HAP-1 (cell line): ENCODE measurements at places on chromosomes 16 and 17.
A peak's percentile ranks its signal among the peaks of the same experiment; 100 is the strongest.

GRCh38 chr17:38466346-38467315 is 38.4 kb downstream of the ARHGAP23 start:
- no peak for DNase-seq

GRCh38 chr16:88854306-88855111 is 2.2 kb downstream of the GALNS start:
- no peak for DNase-seq

- DNase-seq, result no peak
Observed at GRCh38 chr17:16889088-16889465, 82.8 kb downstream of the TNFRSF13B start.

GRCh38 chr17:72365857-72366414 is 245.1 kb downstream of the SOX9 start:
- no peak for DNase-seq

DNA sequence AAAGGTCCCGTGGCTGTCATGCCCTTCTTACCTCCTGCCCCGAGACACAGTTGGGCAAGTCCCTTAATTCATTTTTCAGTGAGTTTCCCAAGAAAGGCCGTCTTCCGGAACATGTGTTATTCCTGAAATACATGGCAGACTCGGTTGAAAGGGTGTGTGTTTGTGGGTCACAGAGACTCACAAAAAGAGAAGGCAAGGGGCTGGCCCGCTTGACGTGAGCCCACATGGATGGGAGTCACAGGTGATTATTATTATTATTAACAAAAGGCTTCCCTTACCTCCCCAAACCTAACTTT is 34.1 kb upstream of the CCR7 start:
- DNase-seq, result no peak

- no peak for DNase-seq
Observed at GRCh38 chr17:77436058-77436442, 295.3 kb downstream of the SEC14L1 start.

- DNase-seq, result no peak
Observed at GRCh38 chr17:77824780-77825280, 133.7 kb upstream of the TNRC6C start.

GRCh38 chr17:31093866-31094599 is 744 bp upstream of the NF1 start:
- DNase-seq, result no peak

- DNase-seq, result no peak
Observed at GRCh38 chr16:26491101-26491670, 575.5 kb upstream of the C16orf82 start.

- DNase-seq, result no peak
Observed at GRCh38 chr16:53048139-53048915, 4.4 kb downstream of the CHD9NB start.

- DNase-seq, result no peak
Observed at GRCh38 chr17:56978441-56979090, 635 bp downstream of the SCPEP1 start.

GRCh38 chr16:14564323-14564722 is 65.7 kb downstream of the PARN start:
- DNase-seq, result no peak

GRCh38 chr17:77925831-77926543 is 32.5 kb upstream of the TNRC6C start:
- DNase-seq, result no peak

GRCh38 chr16:70565053-70565452 is 41.4 kb downstream of the SF3B3 start:
- no peak for DNase-seq

DNA sequence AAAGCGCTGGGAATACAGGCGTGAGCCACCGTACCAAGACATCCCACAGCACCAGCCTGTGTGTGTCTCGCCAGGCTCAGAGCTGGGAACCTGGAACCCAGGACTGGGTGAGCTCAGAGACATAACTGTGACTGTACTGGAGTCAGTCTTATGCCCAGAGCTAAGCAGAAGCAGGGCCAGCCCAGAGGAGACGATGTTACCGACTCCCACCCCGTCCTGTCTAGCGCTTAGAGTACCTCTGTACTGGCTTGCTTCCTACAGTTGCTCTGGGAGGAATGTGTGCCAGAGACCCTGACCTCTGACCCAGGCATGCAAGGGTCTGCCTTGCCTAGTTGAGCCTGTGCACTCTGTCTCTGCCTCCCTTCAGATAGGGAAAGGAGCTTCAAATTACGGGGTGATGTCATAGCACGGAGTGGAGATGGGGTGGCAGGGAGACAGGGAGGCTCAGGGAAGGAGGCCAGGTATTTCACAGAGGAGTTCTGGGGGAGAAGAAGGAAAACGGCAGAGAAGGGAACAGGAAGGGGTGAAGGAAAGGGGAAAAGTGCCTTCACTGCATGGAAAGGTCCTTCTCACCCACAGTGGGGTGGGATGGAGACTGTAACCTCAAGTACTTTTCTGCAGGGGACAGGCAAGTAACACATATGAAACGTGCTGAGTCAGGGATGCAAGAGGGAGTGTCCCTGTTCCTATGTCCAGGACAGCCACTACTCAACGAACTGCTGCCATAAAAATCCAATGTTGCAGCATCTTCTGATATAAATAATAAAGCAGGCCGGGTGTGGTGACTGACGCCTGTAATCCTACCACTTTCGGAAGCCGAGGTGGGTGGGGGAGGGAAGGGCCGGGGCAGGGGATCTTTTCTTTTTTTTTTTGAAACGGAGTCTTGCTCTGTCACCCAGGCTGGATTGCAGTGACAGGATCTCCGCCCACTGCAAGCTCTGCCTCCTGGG is 5.8 kb upstream of the ARMC5 start:
- DNase-seq, result peak; percentile 81

DNA sequence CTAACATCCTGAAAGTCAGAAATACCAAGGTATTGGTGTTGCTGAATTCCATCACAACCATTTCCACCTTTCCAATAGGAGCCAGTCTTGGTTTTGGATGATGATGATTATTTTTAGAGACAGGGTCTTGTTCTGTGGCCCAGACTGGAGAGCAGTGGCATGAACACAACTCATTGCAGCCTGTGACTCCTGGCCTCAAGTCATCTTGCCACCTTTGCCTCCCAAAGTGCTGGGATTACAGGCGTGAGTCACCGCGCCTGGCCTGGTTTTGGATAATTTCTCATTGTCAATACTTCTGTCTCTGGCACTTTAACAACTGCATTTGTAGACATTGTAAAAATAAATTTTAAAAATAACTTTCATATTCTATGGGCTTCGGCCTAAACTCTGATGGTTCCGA is 22.6 kb downstream of the STAT5B start:
- no peak for DNase-seq

DNA sequence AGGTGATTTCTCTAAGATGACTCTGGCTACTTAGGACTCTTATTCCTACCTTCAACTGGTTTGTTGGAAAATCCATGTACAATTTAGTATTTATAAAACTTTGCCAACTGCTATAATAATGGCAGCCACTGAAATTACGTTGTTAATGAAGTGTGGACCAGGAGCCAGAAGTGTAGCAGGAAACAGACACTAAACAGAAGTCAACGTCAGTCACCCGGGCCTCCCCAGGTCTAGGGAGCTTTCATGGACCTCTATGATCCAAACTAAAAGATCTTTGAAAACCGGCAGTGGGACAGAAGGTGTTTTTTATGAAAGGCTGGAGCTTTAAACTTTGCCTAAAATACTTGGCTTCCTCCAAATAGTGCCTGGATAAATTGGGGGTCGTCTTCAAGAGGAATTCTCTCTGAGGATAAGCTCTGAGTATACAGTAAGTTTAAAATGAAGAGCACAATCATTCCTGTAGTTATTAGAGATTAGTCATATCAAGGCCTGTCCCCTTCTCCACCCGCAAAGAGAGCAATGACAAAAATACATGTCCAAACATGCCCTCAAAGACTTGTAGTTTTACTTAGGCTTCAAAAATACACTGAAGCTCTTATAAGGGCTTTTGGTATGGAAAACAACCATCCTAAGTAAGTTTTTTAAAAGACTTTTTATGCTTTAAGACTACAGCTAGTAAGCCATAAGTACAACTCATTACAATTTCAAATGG is 34.6 kb downstream of the DCUN1D3 start:
- no peak for DNase-seq

DNA sequence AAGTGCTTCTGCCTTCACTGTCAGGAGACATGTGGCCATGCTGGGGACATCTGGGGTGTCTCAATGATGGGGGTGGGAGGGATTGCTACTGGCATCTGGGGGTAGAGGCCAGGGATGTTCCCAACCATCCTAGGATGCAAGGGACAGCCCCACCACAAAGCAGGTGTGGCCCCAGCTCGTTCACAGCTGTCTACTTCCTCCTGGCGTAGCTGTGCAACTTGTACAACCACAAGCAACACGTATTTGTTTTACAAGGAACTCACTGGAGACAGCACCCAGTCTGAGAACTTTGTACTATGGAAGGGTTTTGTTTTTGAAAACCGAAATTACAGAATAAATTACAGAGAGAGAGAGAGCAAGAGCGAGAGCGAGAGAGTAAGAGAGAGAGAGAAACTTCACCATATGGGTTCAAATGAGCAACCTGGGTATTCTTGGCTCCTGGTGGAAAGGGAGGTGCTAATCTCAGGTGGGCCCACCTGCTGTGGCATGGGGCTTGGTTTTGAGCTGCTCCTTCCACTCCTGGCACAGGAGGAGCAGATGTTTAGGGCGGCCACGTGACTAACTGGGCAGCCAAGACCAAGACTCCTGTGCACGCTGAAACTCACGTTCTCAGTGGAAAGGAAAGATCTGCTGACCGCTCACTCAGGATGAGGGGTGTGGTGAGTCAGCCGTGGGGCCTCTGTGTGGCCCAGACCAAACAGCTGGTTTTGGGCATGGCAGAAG is 17.5 kb upstream of the TNFRSF13B start:
- DNase-seq, result no peak

GRCh38 chr16:47524007-47524405 is 62.9 kb downstream of the PHKB start:
- DNase-seq, result no peak

DNA sequence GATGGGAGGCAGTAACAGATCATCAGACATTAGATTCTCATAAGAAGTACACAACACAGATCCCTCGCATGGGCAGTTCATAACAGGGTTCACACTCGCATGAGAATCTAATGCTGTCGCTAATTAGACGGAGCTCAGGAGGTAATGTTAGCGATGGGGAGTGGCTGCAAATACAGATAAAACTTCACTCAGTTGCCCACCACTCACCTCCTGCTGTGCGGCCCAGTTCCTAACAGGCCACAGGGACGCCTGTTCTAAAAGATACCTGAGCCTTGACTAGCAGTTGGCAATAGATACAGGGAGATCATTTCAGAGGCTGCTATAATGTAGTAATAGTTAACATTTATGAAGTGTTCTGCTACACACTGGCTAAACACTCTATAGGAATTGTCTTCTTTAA is 4.9 kb downstream of the PTRH2 start:
- no peak for DNase-seq
